ENCODE measurements at places on chromosomes 3 and 15.
A peak's percentile ranks its signal among the peaks of the same experiment; 100 is the strongest.

- no peak for DNase-seq
Observed at GRCh38 chr3:165555785-165556184, 281.4 kb downstream of the BCHE start.

DNA sequence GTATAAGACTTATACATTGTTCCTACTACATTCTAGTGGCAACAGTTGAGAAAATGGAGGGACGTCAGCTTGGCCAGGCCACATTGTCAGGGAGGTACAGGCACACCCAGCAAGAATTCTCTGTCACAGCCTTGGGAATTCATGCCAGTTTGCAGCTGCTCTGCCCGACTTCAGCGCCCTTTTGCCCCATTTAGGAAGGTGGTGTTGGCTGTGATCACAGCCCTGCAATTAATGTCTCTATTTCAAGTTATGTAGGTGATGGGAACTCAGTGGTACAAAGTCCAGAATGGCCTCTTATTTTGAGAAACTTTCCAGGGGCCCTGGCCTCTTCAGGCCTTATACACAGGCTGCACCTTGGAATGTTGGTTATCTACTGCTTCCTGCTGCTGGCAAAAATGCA is 26.7 kb downstream of the AMOTL2 start:
- DNase-seq: no peak

- DNase-seq: no peak
Observed at GRCh38 chr3:127678315-127678599, 5.5 kb downstream of the ABTB1 start.

- DNase-seq: no peak
Observed at GRCh38 chr3:170759511-170760173, 110.4 kb downstream of the RPL22L1 start.

GRCh38 chr3:9778143-9779074 is 8.7 kb upstream of the CAMK1 start:
- DNase-seq: no peak

- DNase-seq: peak; percentile 8
Observed at GRCh38 chr3:81823882-81824395, 62.5 kb upstream of the GBE1 start.

DNA sequence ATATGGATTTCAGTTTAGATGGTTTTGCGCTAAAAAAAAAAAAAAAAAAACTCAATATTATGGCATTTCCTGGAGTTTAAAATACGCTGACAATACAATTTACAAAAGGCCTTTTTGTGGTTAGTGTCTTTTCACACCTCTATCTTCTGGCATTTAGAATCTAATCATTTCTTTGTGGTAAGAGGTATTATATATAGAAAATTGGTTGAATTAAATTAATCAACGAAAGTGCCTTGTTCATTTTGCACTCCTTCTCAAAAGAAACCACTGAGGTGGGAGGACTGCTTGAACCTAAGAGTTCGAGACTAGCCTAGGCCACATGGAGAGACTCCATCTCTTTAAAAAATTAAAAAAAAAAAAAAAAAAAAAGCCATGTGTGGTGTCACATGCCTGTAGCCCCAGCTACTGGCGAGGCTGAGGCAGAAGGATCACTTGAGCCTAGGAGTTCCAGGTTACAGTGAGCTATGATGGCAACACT is 90.0 kb upstream of the ICE2 start:
- DNase-seq: no peak

- no peak for DNase-seq
Observed at GRCh38 chr3:8416965-8417364, 84.7 kb upstream of the LMCD1 start.

DNA sequence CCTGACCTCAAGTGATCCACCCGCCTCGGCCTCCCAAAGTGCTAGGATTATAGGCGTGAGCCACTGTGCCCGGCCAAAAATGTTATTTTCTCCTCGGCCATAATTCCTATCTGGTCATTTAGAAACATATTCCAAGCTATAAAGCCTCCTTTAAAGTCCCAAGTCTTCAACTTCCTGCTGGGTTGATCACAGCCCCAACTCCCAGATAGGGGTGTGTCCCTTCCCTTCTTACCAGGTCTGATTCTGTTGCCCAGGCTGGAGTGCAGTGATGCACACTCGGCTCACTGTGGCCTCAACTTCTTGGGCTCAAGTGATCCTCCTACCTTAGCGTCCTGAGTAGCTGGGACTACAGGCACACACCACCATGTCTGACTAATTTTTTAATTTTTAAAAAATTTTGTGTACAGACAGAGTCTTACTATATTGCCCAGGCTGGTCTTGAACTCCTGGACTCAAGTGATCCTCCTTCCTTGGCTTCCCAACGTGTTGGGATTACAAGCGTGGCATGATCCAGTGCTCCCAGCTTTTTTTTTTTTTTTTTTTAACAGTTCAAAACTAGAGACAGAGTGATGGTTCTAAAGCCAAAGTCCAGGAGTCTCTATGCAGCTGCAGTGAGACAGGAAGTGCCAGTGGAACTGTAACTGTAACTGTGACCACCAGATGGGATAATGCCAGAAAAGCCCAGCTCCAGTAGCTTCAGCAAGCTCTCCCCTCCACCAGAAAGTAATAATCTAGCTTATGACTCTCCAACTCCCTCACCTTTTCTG is 8.2 kb upstream of the PRKAR2A start:
- DNase-seq: no peak

- DNase-seq: no peak
Observed at GRCh38 chr3:175571096-175571495, 712.0 kb downstream of the NAALADL2 start.

GRCh38 chr3:42036483-42036823 is 54.7 kb upstream of the TRAK1 start:
- DNase-seq: peak; percentile 81

DNA sequence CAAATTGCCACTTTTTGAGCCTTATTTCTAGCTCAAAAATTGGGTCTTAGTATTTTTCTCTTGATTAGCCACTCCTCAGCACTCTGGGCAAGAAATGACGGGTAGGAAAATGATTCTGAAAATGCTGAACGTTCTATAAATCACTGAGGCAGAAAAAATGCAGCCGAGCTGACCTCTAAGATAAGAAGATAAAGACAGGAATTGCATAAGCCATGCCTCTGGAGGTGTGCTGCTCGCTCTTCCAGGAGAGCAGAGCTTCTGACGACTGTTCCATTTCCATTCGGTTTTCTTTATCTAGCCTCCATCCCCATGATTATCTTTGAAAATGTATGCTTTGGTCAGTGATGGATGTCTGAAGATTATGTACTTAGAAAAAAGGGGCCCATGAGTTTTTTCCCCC is 558.8 kb upstream of the ADAMTS9 start:
- DNase-seq: no peak

GRCh38 chr3:21587894-21588293 is 163.1 kb downstream of the ZNF385D start:
- no peak for DNase-seq

- no peak for DNase-seq
Observed at GRCh38 chr3:12808587-12808986, 12.1 kb downstream of the CAND2 start.

GRCh38 chr3:104521606-104522336 is 844.9 kb upstream of the ALCAM start:
- DNase-seq: no peak

All from fibroblast of skin of left quadriceps (primary cell).